Activated CD8-positive, alpha-beta T cell treated with anti-CD3 and anti-CD28 coated beads for 36 hours (primary cell): ENCODE measurements at places on chromosomes 7 and 10. TPM values are rescaled to one million over a fixed set of nuclear protein-coding genes. Genes with fewer than 3 reads are reported as not detected.

DNA sequence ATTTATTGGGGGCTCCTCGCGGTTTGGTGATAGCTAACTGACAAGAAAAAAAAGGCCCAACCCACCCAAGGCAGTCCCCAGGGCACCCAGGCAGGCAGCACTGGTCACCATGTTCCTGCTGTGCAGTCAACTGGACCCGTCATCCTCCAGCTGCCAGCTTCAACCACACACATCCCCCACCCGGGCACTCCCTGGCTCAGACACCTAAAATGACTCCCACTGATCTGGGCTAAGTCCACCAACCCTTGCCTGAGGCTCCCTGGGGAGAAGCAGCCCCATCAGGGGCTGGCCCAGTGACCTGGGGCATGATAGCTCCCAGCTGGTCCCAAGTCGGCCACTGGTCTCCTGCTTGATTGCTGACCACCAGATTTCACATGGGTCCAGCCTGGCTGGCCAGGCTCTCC lies 161.8 kb downstream of the NRF1 start:
- DNase-seq = no peak
- H3K4me1 ChIP-seq = no peaks in the 10 kb centered on the region
- no peak overlapping the region for H3K27ac ChIP-seq
- peaks cover 18% of the 10 kb centered on the region for H3K27me3 ChIP-seq

GRCh38 chr10:117074621-117075020 lies 63.4 kb downstream of the VAX1 start:
- H3K27me3 ChIP-seq = no peaks in the 10 kb centered on the region
- no peak overlapping the region for H3K27ac ChIP-seq
- H3K4me1 ChIP-seq = no peaks in the 10 kb centered on the region
- no peak for DNase-seq
- no peaks in the 10 kb centered on the region for H3K36me3 ChIP-seq

GRCh38 chr7:47503281-47503680 lies 78.6 kb downstream of the TNS3 start:
- DNase-seq = no peak
- H3K27ac ChIP-seq = no peak overlapping the region
- H3K4me3 ChIP-seq = no peak overlapping the region
- no peaks in the 10 kb centered on the region for H3K36me3 ChIP-seq
- H3K4me1 ChIP-seq = no peaks in the 10 kb centered on the region

- no peaks in the 10 kb centered on the region for H3K36me3 ChIP-seq
- DNase-seq = peak; percentile 95
- peaks cover 36% of the 10 kb centered on the region for H3K4me1 ChIP-seq
- H3K27me3 ChIP-seq = peaks cover 39% of the 10 kb centered on the region
- peak overlapping the region; percentile 82 for H3K27ac ChIP-seq
- peak overlapping the region; percentile 65 for H3K4me3 ChIP-seq
These were observed 32.1 kb downstream of the JCAD start for GRCh38 chr10:30027057-30028005.

- H3K27ac ChIP-seq = no peak overlapping the region
- no peak for DNase-seq
- H3K36me3 ChIP-seq = no peaks in the 10 kb centered on the region
- no peaks in the 10 kb centered on the region for H3K4me1 ChIP-seq
- H3K4me3 ChIP-seq = no peak overlapping the region
These were observed 26.2 kb downstream of the CCDC3 start for GRCh38 chr10:12975266-12975665.

DNA sequence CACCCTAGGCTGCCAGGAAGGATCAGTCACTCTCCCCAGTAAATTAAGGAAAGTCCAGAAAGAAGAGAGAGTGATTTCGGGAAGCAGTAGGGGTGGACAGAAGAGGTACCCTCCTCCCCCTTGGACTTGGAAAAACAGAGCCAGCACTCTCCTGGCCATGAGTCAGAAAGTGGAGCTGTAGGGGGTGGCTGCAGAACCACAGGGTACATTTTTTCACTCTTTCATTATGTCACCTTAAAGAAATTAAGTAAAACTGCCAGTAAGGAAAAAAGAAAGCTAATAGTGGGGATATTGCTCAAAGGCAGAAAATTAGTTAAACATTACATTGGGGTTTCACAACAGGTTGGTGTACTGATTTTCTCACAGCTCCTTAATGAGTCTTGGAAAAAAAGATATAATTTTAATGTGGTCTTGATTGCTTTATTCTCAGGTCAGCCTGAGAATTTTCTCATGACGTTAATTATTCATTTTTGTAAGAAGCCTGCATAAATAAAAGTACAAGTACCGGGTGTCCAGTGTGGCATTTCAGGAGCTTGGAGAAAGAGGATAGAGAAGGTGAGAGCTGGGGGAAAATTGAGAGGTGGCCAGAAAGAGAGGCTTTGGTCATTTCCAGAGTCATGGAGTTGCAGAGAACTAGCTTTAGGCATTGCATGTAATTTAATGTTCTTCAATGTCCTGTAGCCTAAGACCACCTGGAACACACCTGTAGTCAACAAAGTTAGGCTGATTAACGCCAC lies 23.2 kb upstream of the AOAH start:
- no peak for DNase-seq
- no peaks in the 10 kb centered on the region for H3K36me3 ChIP-seq
- peaks cover 34% of the 10 kb centered on the region for H3K4me1 ChIP-seq
- H3K27me3 ChIP-seq = no peaks in the 10 kb centered on the region
- H3K27ac ChIP-seq = peak overlapping the region; percentile 72
- H3K4me3 ChIP-seq = peak overlapping the region; percentile 22

DNA sequence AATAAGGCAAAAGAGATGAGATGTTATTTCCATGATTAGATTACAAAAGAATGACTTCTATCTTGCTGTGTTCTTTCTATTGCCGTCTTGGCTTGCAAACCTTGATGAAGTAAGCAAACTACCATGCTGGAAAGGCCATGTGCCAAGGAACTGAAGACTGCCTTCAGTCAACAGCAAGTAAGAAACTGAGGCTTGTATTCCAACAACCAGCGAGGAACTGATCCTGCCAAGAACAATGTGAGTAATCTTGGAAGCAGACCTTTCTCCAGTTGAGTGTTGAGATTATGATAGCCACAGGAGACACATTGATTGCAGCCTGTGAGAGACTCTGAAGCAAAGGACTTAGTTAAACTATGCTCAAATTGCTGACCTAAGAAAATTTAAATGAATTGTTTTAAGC lies 164.6 kb upstream of the GRM3 start:
- no peak overlapping the region for H3K27ac ChIP-seq
- no peak overlapping the region for H3K4me3 ChIP-seq
- no peak for DNase-seq
- no peaks in the 10 kb centered on the region for H3K27me3 ChIP-seq
- H3K4me1 ChIP-seq = no peaks in the 10 kb centered on the region

DNA sequence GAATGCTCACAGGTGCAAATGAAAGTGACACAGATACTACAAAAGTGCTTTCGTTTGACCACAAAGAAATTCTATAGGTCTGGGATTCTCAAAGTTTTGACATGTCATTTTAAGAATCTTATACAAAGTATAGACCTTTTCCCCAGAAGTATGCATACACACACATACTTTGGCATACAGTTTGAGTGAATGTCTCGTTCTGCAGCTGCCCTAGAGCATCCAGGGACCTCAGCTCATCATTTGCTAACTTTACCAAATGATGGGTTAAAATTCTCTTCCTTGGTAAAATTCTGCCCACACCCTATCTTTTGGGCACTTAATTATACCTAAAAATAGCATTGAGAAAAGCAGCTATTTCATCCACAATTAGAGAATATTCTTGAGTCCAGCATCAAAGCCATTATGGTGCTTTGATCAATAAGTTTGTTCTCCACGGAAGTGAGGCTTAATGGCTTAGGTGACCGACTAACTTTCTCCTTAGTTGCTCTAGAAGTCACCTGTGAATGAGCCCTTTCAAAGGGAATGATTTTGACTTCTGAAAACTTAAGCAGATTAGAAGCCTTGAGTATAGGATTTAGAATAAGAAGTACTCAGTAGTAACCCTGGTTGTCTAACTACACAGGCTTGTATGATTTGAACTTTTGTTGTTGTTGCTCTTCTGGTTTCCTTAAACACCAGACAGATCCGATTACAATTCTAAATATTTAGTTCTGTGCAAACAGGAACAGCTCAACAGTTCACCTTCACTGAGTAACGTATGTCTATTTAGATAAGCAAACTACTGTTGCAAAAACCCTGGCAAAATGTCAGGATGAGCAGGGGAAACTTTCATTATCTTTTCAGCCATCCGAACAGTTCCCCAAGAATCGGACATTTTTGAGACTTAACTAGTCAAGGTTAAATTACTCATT lies 70.6 kb downstream of the CNNM2 start:
- no peaks in the 10 kb centered on the region for H3K27me3 ChIP-seq
- DNase-seq = no peak
- H3K4me1 ChIP-seq = peaks cover 9% of the 10 kb centered on the region

- H3K4me3 ChIP-seq = no peak overlapping the region
- no peak overlapping the region for H3K27ac ChIP-seq
- no peak for DNase-seq
- peaks cover 35% of the 10 kb centered on the region for H3K4me1 ChIP-seq
These were observed 106.4 kb upstream of the GSDME start for GRCh38 chr7:24863626-24864025.

GRCh38 chr7:24669971-24670591 lies 87.2 kb downstream of the GSDME start:
- no peaks in the 10 kb centered on the region for H3K27me3 ChIP-seq
- DNase-seq = no peak
- H3K36me3 ChIP-seq = peaks cover 24% of the 10 kb centered on the region
- no peaks in the 10 kb centered on the region for H3K4me1 ChIP-seq
- no peak overlapping the region for H3K27ac ChIP-seq
- no peak overlapping the region for H3K4me3 ChIP-seq

DNA sequence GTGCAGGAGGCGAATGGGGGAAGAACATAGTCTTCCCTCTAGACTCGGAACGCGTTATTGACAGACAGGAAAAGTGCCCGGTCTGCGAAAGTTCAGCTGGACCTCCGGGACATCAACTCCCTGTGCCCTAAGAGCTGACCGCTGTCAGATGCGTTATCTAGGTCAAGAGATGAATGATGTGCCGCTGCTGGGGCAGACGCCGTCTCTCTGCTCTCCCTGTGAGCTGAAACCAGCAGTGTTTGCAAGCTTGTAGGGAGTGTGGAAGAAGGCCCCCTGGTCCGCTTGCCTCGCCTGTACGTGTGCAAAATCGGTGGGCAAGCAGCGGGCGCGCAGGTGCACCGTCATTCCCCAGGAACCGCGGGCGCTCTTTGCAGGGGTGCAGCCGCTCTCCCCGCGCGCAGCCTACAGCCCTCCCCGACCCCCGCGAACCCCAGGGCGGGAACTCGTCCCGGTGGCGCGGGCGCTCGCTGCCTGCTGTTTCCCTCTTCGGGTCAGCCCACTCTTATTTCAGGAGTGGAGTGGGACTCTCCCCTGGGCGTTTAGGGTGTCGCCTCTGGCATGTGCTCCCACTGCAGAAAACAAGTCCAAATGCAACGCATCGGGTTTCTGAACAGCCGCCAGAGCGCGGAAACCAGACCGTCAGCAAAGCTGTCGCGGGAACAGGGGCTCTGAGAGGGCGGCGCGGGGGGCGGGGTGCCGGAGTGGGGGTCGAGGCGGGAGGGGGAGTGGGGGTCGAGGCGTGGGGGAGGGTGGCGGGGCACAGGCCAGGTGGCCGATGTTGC lies 1.8 kb upstream of the PFKFB3 start:
- peak overlapping the region; percentile 84 for H3K4me3 ChIP-seq
- no peaks in the 10 kb centered on the region for H3K27me3 ChIP-seq
- peaks cover 19% of the 10 kb centered on the region for H3K36me3 ChIP-seq
- H3K27ac ChIP-seq = peak overlapping the region; percentile 85
- DNase-seq = peak; percentile 66

Gene RASSF4
- 1.9 TPM for total RNA-seq

Gene GDF10
- total RNA-seq = 1.4 TPM

Gene TAC1
- total RNA-seq = not detected

Gene TET1
- total RNA-seq = 1.1 TPM

Gene PRXL2A
- total RNA-seq = 22.7 TPM

Gene HABP2
- total RNA-seq = not detected

Gene MSS51
- total RNA-seq = 2.3 TPM

Gene TSPAN15
- 0.58 TPM for total RNA-seq

Gene FAM200A
- total RNA-seq = 4.8 TPM

Gene NPSR1
- not detected for total RNA-seq
